PC-3 (cell line): ENCODE measurements at places on chromosomes 11 and 22. TPM values are rescaled to one million over a fixed set of nuclear protein-coding genes. Genes with fewer than 3 reads are reported as not detected.
A peak's percentile ranks its signal among the peaks of the same experiment; 100 is the strongest.

DNA sequence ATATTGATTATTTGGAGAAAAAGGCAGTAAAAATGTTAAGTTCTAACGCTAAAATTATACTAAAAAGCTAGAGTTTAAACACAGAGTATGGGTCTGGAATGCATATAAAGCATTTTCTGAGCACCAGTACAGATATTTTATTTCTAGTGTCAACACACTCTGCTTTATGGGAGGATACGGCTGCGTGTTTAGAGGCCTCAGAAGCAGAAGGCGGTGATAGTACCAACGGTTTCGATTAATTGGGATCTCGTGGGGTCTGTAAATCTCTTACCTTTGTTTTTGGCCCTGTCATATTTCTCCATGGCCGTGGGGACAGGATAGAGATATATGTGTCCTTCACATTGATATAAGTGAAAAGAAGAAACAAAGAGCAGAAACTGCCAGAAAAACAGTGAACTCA lies 206.8 kb upstream of the NTM start:
- no peak overlapping the region for H3K4me3 ChIP-seq
- H3K4me1 ChIP-seq, result no peaks in the 10 kb centered on the region
- no peaks in the 10 kb centered on the region for H3K36me3 ChIP-seq
- H3K27ac ChIP-seq, result no peak overlapping the region

DNA sequence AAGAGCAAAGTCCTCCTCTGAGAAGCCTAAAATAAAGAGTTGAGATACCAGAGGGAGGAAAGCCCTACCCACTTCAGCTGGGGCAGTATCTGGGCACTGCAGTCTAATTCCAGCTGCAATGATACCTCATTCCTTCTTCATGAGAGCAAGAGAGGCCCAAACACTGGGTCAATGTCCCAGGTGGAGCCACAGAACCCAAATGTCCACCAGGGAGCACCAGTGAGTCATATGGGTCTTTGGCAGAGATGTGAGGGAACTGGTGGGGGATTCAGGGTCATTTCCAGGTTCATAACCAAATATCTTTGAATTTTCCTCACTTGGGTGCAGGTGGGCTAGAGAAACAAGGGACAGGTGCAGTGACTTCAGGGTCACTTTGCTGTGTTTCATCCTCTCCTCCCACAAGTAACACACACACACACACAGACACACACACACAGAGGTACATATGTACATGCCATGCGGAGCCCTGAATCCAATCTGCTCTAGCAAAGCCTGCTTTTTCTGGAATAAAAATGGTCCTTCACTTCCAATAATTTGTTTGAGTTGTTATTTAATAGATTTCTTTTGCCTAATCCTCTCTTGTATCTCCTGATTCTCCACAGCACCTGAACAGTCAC lies 585.4 kb downstream of the SOX6 start:
- no peaks in the 10 kb centered on the region for H3K36me3 ChIP-seq
- no peak for DNase-seq
- H3K4me1 ChIP-seq, result no peaks in the 10 kb centered on the region
- no peak overlapping the region for H3K27ac ChIP-seq

- no peak overlapping the region for H3K4me3 ChIP-seq
- H3K27ac ChIP-seq, result peak overlapping the region; percentile 88
- H3K4me1 ChIP-seq, result peaks cover 52% of the 10 kb centered on the region
- H3K27me3 ChIP-seq, result no peaks in the 10 kb centered on the region
- DNase-seq, result peak; percentile 77
Observed at GRCh38 chr11:96149743-96150555, 193.0 kb downstream of the MAML2 start.

GRCh38 chr22:49561976-49562375 lies 265.7 kb downstream of the BRD1 start:
- H3K36me3 ChIP-seq, result no peaks in the 10 kb centered on the region
- H3K27ac ChIP-seq, result no peak overlapping the region

The ST3GAL4 gene
- 126 and 148 TPM in 2 replicates for total RNA-seq

The BCL2L13 gene
- 31.3 TPM in 2 replicates for total RNA-seq

The PTPRJ gene
- total RNA-seq, result 10.5 and 12.8 TPM in 2 replicates
